A673 (cell line): ENCODE measurements at places on chromosomes 12 and 14. TPM values are rescaled to one million over a fixed set of nuclear protein-coding genes. Genes with fewer than 3 reads are reported as not detected.

Gene PCED1B
- 2.1 and 3.1 TPM in 2 replicates for total RNA-seq

DNA sequence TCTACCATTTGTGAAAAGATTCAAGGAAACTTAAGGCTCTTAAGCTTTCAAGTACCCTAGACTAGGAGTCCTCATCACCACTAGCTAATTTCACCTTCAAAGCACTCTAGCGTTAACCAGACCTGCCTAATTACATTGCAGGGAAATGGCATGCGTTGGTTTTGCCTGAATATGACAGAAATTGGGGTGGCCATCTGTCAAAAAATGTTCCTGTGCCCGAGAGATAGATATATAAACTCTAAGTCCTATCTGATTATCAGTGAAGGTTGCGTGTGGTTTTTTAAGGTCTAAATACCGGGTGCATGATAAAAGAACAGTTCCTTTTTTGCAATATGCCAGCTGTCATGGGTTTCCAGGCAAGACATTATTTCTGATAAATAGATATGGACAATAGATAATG lies 48.3 kb downstream of the SPRING1 start:
- DNase-seq, result no peak

- no peak for DNase-seq
These were observed 883.0 kb upstream of the FLRT2 start for GRCh38 chr14:84646786-84647500.

GRCh38 chr12:15583804-15584203 lies 205.4 kb downstream of the EPS8 start:
- DNase-seq, result no peak

DNA sequence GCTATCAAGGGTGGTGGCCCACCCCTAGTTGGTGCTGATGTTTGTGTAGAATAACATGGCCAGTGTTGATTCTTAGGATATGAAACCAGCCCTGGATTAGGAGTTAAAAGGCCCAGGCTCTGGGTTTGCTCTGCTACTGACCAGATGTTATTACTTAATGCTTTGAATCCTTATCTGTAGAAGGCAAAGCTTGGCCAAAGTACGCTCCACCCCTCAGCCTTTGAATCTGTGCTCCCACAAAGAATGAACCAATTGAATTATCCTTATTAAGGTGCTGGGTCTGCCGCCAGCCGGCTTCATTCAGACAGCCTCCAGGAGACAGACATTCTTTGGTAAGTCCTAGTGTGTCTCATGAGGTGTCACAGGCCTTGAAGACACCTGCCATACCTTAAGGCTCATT lies 41.8 kb downstream of the AKAP3 start:
- no peak for DNase-seq

DNA sequence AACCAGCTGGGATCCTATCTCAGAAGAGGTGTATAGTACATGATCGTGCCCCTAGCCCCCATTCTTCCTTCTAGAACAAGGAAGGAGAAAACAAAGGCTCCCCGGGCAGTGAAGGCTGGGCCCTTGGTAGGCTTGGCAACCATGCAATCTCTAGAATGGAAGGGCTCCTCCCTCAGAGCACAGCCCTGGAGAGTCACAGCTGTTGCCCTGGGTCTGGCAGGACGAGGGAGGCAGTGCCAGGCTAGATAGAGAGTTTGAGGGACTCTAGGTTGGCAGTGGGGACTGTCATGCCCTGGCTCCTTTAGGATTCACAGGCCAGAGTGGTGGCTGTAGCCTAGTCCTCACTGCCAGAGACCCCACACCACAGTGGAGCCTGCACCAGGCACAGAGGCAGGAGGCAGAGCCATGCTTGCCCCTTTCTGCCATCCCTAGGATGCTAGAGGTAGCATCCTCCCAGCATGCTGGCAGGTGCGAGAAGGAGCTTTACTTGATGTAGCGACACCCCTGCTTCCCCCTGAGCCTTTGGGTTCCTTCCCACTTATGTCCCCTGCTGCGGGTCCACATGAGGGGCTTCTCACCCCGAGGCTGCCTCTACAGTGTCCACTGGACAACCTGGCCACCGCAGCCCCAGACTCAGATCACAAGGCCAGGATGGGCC lies 33.4 kb upstream of the CIPC start:
- DNase-seq, result no peak

- DNase-seq, result no peak
These were observed 18.3 kb downstream of the AEBP2 start for GRCh38 chr12:19457561-19457960.

- DNase-seq, result no peak
These were observed 364.5 kb downstream of the PAWR start for GRCh38 chr12:79326222-79326621.

- DNase-seq, result no peak
These were observed 10.3 kb downstream of the VEZT start for GRCh38 chr12:95227818-95228356.

- no peak for DNase-seq
These were observed 10.6 kb downstream of the SEL1L start for GRCh38 chr14:81523016-81523415.
